ENCODE measurements at places on chromosomes 12 and 14. TPM values are rescaled to one million over a fixed set of nuclear protein-coding genes. Genes with fewer than 3 reads are reported as not detected.

The ST8SIA1 gene
- 0.52 TPM for total RNA-seq

The PTPN6 gene
- 346 TPM for total RNA-seq

The IL31 gene
- total RNA-seq, result not detected

The DHRS2 gene
- total RNA-seq, result 0.50 TPM

The MAP3K9 gene
- 4.8 TPM for total RNA-seq

The ETFBKMT gene
- 0.57 TPM for total RNA-seq

The GPR84 gene
- total RNA-seq, result 0.15 TPM

The LYZ gene
- total RNA-seq, result not detected

The SYCP3 gene
- 0.35 TPM for total RNA-seq

The MMP17 gene
- not detected for total RNA-seq

The PSMC6 gene
- total RNA-seq, result 75.4 TPM

The CCDC88C gene
- 193 TPM for total RNA-seq

- no peaks in the 10 kb centered on the region for H3K36me3 ChIP-seq
- DNase-seq, result no peak
- H3K4me3 ChIP-seq, result no peak overlapping the region
- peaks cover 17% of the 10 kb centered on the region for H3K4me1 ChIP-seq
Measured at GRCh38 chr12:6204533-6205143, 4.4 kb downstream of the CD9 start.

- peaks cover 4% of the 10 kb centered on the region for H3K27me3 ChIP-seq
- no peak overlapping the region for H3K27ac ChIP-seq
- no peaks in the 10 kb centered on the region for H3K4me1 ChIP-seq
- H3K36me3 ChIP-seq, result no peaks in the 10 kb centered on the region
- no peak for DNase-seq
- H3K4me3 ChIP-seq, result no peak overlapping the region
Measured at GRCh38 chr14:88482524-88482923, 72.3 kb downstream of the PTPN21 start.

GRCh38 chr12:4540638-4541037 lies 1.9 kb downstream of the RAD51AP1 start:
- no peak overlapping the region for H3K27ac ChIP-seq
- DNase-seq, result no peak
- H3K4me3 ChIP-seq, result no peak overlapping the region
- H3K27me3 ChIP-seq, result no peaks in the 10 kb centered on the region

GRCh38 chr12:98227162-98227561 lies 288.2 kb upstream of the TMPO start:
- no peaks in the 10 kb centered on the region for H3K4me1 ChIP-seq

DNA sequence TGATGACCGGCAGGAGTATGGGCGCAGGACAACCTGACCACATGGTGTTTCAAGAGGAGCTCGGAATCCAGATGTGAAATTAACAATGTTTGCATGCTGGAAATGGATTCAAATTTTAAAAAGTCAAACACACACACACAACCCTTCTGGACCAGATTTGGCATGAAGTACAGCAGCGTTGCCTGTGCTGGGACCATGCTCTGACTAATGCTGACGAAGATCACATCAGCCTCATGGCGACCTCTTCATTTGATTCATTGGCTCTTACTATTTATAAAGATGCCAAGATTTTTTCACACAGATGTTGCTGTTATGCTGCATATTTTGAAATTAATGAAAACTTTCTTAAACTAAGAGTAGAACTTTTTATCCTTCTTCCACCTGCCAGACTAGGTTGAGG lies 926.6 kb upstream of the TMEM132C start:
- DNase-seq, result no peak
- H3K27ac ChIP-seq, result no peak overlapping the region
- no peaks in the 10 kb centered on the region for H3K27me3 ChIP-seq
- H3K4me3 ChIP-seq, result no peak overlapping the region
- no peaks in the 10 kb centered on the region for H3K36me3 ChIP-seq
- H3K4me1 ChIP-seq, result no peaks in the 10 kb centered on the region

DNA sequence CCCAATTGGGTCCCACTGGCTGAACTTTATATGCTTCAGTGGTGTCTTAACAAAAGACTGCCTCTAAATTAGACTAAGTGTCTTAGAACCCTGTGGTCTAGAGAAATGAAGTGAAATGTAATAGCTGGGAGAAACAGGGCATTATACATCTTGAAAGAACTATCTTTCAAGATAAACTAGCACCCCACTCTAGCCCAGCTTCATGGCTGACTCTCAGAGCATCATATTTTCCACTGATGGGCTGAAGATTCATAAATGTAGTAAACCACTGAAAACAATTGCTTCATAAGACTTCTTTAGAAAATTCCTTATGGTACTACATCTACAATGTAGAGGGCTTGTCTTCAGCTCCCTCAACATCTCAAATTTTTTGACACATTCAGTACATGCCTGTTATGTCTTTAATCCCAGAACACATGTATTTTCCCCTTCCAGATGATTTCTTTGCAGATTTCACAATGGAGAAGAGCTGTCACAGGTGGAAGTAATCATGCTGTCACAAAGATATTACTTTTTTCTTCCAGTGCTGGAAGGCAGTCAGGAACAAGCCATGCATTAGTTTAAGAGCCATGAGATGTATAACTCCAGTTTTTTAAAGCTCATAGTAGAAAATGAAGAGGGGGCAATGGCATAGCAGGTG lies 48.5 kb downstream of the IFNG-AS1 start:
- H3K27ac ChIP-seq, result no peak overlapping the region
- peaks cover 3% of the 10 kb centered on the region for H3K36me3 ChIP-seq
- H3K4me1 ChIP-seq, result peaks cover 26% of the 10 kb centered on the region
- no peaks in the 10 kb centered on the region for H3K27me3 ChIP-seq

DNA sequence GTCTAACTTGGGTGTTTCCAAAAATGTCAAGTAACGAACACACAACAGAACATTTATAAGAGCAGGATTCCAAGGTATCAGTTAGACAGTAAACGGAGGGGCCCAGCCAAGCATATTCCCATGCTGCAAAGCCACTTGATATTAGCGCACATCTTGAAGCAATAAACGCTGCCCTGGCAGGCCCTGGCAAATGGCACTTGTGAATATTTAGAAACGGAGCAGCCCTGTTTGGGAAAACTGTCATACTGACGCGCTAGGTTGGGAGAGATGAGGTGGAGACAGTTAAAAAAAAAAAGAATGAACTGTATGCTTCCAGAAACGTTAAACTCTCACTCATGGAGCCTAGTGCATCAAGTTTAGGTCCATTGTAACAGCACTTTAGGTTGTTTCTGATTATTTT lies 9.3 kb downstream of the DGLUCY start:
- no peak overlapping the region for H3K4me3 ChIP-seq
- H3K27ac ChIP-seq, result no peak overlapping the region
- peaks cover 53% of the 10 kb centered on the region for H3K4me1 ChIP-seq
- no peak for DNase-seq
- H3K36me3 ChIP-seq, result peaks cover 84% of the 10 kb centered on the region
- no peaks in the 10 kb centered on the region for H3K27me3 ChIP-seq

- H3K27ac ChIP-seq, result peak overlapping the region; percentile 97
- peaks cover 17% of the 10 kb centered on the region for H3K27me3 ChIP-seq
- H3K36me3 ChIP-seq, result peaks cover 41% of the 10 kb centered on the region
- DNase-seq, result peak; percentile 46
- H3K4me3 ChIP-seq, result peak overlapping the region; percentile 96
Measured at GRCh38 chr12:71755146-71755892, 656 bp downstream of the RAB21 start.

DNA sequence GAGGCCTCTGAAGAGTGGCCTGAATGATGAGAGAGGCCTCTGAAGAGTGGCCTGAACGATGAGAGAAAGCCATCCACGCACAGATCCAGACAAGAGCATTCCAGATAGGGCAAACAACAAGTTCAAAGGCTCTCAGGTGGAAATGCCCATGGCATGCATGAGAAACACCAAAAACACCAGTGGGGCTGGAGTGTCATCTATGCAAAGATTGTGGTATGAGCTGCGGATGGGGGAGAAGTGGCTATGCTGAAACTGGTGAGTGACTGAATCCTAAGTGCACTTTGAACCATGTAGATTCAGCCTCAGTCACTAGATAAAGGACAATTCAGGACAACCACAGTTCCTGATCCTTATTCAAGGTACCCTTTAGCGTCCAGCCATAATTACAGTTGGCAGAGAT lies 79.4 kb upstream of the GZMB start:
- no peak overlapping the region for H3K27ac ChIP-seq
- H3K4me1 ChIP-seq, result no peaks in the 10 kb centered on the region
- no peak for DNase-seq

DNA sequence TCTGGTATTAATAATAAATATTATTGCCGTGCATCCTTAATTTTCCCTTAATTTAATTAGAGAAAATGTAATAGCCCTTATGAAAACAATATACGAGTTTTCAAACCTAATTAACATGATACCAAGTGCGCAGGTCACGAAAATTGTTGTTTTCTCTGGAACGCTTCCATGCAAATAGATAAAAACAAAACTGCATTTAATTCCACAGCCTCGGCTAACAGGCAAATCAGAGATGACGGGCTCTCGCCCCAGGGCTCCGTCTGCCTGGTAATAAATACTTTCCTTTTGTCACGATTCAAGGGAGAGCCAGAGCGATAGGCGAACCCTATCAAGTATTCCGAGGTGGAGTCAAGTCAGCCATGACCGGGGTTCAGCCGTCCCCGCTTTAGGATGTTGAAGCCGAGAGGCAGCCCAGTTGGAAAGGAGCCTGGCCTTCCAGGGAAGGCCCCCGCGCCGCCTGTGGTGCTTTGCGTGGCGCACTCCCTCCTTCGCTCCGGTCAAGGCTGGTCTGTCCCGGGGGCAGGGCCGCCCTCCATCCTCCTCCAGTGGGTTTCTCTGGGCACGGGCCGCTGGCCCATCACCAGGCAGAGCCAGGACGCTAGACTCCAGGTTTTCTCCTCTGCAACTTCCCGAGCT lies 137.8 kb upstream of the GSC start:
- H3K4me1 ChIP-seq, result no peaks in the 10 kb centered on the region
- peaks cover 6% of the 10 kb centered on the region for H3K27me3 ChIP-seq
- no peak overlapping the region for H3K4me3 ChIP-seq
- no peak overlapping the region for H3K27ac ChIP-seq
- H3K36me3 ChIP-seq, result no peaks in the 10 kb centered on the region

DNA sequence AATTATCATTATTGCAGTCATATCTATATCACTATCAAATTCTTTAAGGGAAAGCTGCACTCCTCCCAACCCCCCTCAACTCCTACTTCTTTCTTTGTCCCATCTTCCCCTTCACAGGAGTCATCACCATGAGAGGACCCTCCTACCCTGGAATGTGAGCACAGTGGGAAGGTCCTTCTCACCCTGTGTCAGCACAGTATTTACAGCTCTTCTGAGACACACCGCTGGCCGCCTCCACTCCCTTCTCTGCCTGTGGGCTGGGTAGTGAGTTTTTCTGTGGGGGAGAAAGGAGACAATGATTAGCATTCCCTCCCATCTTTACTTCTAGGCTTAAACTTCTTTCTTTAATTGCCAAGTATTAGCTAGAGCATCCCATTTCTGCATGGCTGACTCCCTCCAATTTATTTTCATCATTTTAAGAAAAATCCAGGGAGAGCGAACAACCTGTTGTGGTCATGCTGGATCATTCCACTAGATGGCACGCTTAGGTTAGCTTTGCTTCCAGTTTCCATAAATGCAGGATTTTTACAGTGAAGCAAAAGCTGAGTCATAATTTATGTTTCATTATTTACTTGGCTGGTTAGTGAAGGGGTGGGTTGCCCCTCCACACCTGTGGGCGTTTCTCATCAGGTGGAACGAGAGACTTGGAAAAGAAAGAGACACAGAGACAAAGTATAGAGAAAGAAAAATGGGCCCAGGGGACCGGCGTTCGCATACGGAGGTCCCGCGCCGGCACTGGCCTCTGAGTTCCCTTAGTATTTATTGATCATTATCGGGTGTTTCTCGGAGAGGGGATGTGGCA lies 188.5 kb downstream of the ALX1 start:
- DNase-seq, result peak; percentile 42
- no peaks in the 10 kb centered on the region for H3K36me3 ChIP-seq
- peaks cover 15% of the 10 kb centered on the region for H3K4me1 ChIP-seq

GRCh38 chr12:64010069-64010686 lies 165.7 kb downstream of the SRGAP1 start:
- no peak for DNase-seq
- H3K36me3 ChIP-seq, result no peaks in the 10 kb centered on the region
- no peaks in the 10 kb centered on the region for H3K4me1 ChIP-seq
- H3K4me3 ChIP-seq, result no peak overlapping the region

DNA sequence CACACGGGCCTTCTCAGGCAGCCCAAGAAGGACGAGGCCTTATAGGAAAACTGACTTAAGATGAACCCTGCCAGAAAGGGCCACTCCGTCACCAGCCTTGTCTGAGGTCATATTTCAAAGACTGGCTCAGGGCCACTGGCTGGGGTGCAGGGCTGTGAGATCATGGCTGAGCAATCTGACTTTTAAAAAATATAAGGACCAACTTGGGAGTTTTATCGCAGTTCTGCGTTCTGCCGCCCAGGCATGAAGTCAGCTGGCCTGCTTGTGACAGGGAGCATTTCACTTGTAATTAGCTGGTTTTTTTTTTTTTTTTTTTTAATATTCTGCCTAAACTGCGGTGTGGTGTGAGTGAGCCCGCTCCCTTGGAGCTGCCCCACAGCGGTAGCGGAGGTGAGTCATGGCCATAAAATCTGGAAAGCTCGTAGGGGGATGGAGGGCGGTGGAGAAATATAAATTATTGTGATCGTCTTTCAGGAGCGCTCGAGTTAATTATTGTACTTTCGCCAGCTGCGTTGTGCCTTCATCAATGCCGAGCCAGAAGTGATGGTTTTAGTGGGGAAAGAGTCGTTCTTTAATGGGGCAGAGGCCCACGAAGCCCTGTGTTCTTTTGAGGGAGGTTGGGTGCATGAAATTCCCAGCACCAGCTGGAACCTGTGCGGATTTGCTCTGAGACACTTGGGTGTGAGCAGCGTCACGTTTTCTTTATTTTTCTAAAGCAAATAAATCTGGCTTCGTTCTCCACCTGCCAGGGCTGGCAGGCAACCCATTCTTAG lies 231.9 kb downstream of the C12orf75 start:
- H3K4me1 ChIP-seq, result no peaks in the 10 kb centered on the region
- H3K27me3 ChIP-seq, result peaks cover 4% of the 10 kb centered on the region
- no peak for DNase-seq
- H3K36me3 ChIP-seq, result no peaks in the 10 kb centered on the region

- DNase-seq, result no peak
- no peak overlapping the region for H3K4me3 ChIP-seq
- no peaks in the 10 kb centered on the region for H3K4me1 ChIP-seq
- H3K27ac ChIP-seq, result no peak overlapping the region
- H3K27me3 ChIP-seq, result no peaks in the 10 kb centered on the region
Measured at GRCh38 chr12:129393357-129393937, 510.4 kb downstream of the TMEM132D start.

- peaks cover 29% of the 10 kb centered on the region for H3K4me1 ChIP-seq
- H3K36me3 ChIP-seq, result peaks cover 3% of the 10 kb centered on the region
- peak; percentile 69 for DNase-seq
- no peak overlapping the region for H3K27ac ChIP-seq
Measured at GRCh38 chr12:9331218-9331626, 123.0 kb upstream of the PZP start.

DNA sequence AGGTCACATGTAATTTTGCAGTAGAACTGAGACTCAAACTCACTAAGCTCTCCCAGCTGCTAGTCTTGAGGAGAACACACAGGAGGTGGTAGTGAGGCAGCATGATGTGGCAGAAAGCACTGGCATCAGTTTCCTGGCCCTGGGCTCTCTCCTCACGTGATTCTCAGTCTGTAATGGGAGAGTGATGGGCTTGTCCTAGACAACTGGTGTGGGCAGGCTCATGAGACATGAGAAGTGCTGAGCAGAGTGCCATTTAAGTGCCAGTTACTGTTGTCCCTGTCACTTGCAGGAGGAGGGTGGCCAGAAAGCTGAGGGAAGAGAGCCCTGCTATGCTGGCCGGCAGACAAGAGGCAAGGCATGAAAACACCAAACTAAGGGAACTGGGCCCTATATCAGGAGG lies 48.5 kb upstream of the OVCH1 start:
- no peak for DNase-seq
- no peaks in the 10 kb centered on the region for H3K36me3 ChIP-seq
- H3K27ac ChIP-seq, result no peak overlapping the region
- H3K27me3 ChIP-seq, result peaks cover 4% of the 10 kb centered on the region
- H3K4me3 ChIP-seq, result no peak overlapping the region
- H3K4me1 ChIP-seq, result no peaks in the 10 kb centered on the region

Measured in activated CD4-positive, alpha-beta T cell treated with anti-CD3 and anti-CD28 coated beads, Interleukin-2, amount 10 ng/mL, durations not matched to agents 7 days and 5 days (primary cell).